ENCODE measurements at places on chromosomes 2 and 18. TPM values are rescaled to one million over a fixed set of nuclear protein-coding genes. Genes with fewer than 3 reads are reported as not detected.

FABP1 gene
- total RNA-seq: not detected

PLCL1 gene
- total RNA-seq: 0.68 TPM

MRPL33 gene
- total RNA-seq: 54.6 TPM

GRCh38 chr2:112626604-112627059 is 19.1 kb upstream of the SLC20A1 start:
- H3K27ac ChIP-seq: no peak overlapping the region
- no peaks in the 10 kb centered on the region for H3K36me3 ChIP-seq
- no peak overlapping the region for H3K4me3 ChIP-seq
- peak; percentile 74 for DNase-seq
- peaks cover 13% of the 10 kb centered on the region for H3K27me3 ChIP-seq

DNA sequence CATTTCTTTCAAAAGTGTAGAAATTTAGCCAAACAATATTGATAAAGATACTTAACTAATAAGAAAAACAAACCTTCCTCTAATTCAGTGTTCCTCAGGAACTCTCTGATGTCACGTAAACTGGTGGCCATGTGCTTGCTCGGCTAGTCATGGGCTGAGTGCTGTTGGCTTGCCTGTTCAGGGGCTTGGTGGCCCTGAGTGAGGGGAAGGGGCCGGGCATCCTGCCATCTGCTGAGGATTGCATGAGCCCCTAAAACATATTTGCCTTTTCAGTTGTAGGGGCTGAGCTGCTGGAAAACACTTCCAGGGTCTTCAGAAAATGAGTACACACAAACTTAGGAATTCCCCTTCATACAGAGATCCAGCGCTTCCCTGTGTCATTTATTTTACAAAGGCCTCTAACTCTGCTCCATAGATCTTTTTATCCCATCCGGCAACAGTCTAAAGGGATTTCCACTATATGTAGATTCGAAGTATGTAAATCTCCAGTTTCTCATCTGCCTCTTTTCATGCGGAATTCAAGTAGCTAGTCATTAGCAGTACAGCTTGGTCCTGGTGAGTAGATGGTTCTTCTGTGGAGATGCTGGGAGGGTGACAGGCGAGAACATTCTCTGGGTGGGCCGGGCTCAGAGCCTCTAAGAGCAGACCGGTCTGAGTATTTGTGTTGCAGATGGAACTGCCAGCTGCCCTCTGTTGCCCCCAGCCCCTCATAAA is 20.1 kb upstream of the NFATC1 start:
- H3K36me3 ChIP-seq: peaks cover 5% of the 10 kb centered on the region
- no peak overlapping the region for H3K4me3 ChIP-seq
- no peak for DNase-seq
- no peaks in the 10 kb centered on the region for H3K27me3 ChIP-seq

GRCh38 chr18:48835119-48835518 is 115.6 kb downstream of the SMAD7 start:
- peak overlapping the region; percentile 96 for H3K27ac ChIP-seq
- H3K4me1 ChIP-seq: peaks cover 86% of the 10 kb centered on the region
- peak overlapping the region; percentile 80 for H3K4me3 ChIP-seq
- no peaks in the 10 kb centered on the region for H3K27me3 ChIP-seq
- no peaks in the 10 kb centered on the region for H3K36me3 ChIP-seq

DNA sequence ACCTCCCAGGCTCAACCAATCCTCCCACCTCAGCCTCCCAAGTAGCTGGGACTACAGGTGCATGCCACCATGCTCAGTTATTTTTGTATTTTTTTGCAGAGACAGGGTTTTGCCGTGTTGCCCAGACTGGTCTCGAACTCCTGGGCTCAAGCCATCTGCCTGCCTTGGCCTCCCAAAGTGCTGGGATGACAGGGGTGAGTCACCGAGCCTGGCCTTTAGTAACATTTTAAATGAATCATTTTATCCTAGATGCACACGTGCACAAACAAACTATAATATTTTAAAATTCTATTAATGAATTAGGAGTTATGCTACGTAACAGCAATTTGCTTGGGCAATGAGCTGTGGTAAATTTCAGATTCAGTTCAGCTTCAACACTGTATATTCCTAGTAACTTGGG is 862.5 kb upstream of the ID2 start:
- no peaks in the 10 kb centered on the region for H3K27me3 ChIP-seq
- H3K36me3 ChIP-seq: no peaks in the 10 kb centered on the region
- H3K27ac ChIP-seq: no peak overlapping the region
- H3K4me3 ChIP-seq: no peak overlapping the region
- H3K4me1 ChIP-seq: no peaks in the 10 kb centered on the region
- no peak for DNase-seq

GRCh38 chr18:22556222-22557167 is 138.8 kb upstream of the CTAGE1 start:
- H3K27me3 ChIP-seq: peaks cover 36% of the 10 kb centered on the region
- H3K4me3 ChIP-seq: no peak overlapping the region
- H3K27ac ChIP-seq: no peak overlapping the region
- no peaks in the 10 kb centered on the region for H3K36me3 ChIP-seq
- DNase-seq: no peak
- peaks cover 11% of the 10 kb centered on the region for H3K4me1 ChIP-seq

TMEM200C gene
- not detected for total RNA-seq

DNA sequence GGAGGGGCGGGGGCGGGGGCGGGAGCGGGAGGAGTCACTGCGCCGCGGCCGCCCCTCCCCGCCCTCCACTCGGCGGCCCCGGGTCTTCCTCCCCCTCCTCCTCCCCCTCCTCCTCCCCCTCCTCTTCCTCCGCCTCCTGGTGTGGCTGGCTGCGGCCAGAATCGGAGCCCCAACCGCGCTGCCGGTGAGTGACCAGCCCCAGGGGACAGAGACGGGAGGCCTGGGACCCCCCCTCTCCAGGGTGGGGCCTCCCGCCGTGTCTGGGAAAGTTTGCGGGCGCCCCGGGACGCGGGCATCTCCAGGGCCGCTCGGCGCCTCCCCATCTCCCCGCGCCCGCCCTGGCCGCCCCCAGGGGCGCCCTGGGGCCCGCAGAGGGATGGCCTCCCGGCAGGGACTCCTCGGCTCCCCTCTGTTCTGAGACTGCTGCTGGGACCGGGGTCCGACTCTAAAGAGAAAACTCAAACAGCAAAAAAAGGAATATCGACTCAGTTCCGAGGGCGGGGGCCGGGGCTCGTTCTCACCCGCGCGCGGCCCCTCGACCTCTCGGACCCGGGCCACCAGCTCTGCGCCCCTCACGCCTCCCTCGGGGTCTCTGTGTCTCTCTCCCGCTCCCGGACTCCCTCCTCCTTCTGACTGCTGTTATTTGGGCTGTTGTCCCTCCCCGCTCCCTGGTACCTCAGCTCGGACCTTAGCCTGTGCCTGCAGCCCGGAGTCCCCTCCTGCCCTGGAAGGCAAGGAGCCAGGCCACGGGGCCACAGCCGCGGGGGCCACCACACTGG is at the start of gene STON1:
Gene STON1, plus strand, starts transcription at position 122 of the 779 bp plus-strand sequence. CDS start 50,480 bp downstream, outside the sequence.
- H3K4me1 ChIP-seq: peaks cover 14% of the 10 kb centered on the region
- peak within 1 kb of the TSS; percentile 73 for H3K4me3 ChIP-seq
- peaks cover 3% of the 10 kb centered on the region for H3K36me3 ChIP-seq
- peaks cover 6% of the 10 kb centered on the region for H3K27me3 ChIP-seq
- DNase-seq: peak; percentile 12
- H3K27ac ChIP-seq: peak within 1 kb of the TSS; percentile 52

GRCh38 chr2:230932556-230933511 is 7.8 kb upstream of the GPR55 start:
- DNase-seq: peak; percentile 4
- no peak overlapping the region for H3K4me3 ChIP-seq
- H3K36me3 ChIP-seq: peaks cover 13% of the 10 kb centered on the region
- H3K27ac ChIP-seq: no peak overlapping the region
- H3K4me1 ChIP-seq: peaks cover 24% of the 10 kb centered on the region

All from activated CD8-positive, alpha-beta T cell treated with anti-CD3 and anti-CD28 coated beads for 36 hours (primary cell).